ENCODE measurements at places on chromosomes 7 and 10.

DNA sequence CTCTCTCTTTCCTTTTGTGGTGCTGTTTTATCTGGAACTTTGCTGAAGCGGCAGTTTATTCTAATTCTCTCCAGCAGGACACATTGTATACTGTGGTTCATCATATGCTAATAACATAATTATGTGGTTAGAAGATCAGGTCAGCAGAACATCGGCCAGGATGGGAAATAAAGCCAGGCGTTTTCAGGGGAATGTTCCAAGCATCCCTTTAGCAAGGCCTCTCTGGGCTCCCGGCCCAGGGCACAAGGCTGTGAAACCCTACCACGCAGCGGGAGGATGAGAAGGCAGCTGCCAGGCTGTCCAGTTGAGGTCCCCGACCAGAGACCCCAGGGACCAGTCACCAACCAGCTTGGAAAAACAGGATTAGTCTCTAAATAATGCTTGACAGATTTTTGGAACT lies 112.2 kb upstream of the GALNT17 start:
- H3K4me3 ChIP-seq: no peak overlapping the region
- no peak overlapping the region for H3K27ac ChIP-seq
- H3K4me1 ChIP-seq: no peaks in the 10 kb centered on the region
- H3K36me3 ChIP-seq: no peaks in the 10 kb centered on the region
- DNase-seq: no peak
- peaks cover 3% of the 10 kb centered on the region for H3K27me3 ChIP-seq

GRCh38 chr7:105224884-105225651 lies 163.7 kb downstream of the SRPK2 start:
- no peak overlapping the region for H3K4me3 ChIP-seq
- H3K4me1 ChIP-seq: peaks cover 25% of the 10 kb centered on the region
- no peak for DNase-seq

GRCh38 chr10:12690525-12691126 lies 310.9 kb downstream of the CCDC3 start:
- H3K4me1 ChIP-seq: peaks cover 7% of the 10 kb centered on the region
- DNase-seq: no peak
- H3K4me3 ChIP-seq: no peak overlapping the region
- H3K27me3 ChIP-seq: no peaks in the 10 kb centered on the region
- H3K27ac ChIP-seq: no peak overlapping the region

DNA sequence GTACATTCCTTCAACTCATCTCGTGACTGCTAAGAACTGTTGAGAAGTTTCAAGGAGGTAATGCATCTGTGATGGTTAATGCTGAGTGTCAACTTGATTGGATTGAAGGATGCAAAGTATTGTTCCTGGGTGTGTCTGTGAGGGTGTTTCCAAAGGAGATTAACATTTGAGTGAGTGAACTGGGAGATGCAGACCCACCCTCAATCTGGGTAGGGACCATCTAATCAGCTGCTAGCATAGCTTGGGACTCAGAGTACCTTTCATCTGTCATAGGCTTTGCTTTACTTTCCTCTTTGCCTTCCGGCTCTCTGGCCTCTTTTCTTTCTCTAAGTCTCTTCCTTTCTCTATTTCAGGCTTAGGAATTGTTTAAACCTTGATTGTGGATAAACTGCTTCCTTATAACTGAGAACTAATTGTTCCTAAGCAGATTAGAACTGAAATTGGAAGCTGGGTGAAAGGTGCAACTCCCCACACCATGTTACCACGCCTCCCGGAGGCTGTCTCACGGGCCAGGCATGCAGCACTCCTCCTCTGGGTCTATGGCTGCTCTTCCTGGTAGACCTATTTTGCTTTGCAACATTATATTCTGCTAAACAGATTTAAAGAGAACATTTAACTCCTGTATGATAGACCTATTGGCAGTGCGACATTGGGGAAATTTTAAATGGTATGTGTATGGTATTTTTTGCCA lies 298.2 kb downstream of the CCSER2 start:
- no peaks in the 10 kb centered on the region for H3K4me1 ChIP-seq
- H3K27me3 ChIP-seq: peaks cover 3% of the 10 kb centered on the region
- no peak overlapping the region for H3K4me3 ChIP-seq
- H3K36me3 ChIP-seq: no peaks in the 10 kb centered on the region
- no peak for DNase-seq

GRCh38 chr10:1467334-1468076 lies 269.8 kb downstream of the ADARB2 start:
- peaks cover 2% of the 10 kb centered on the region for H3K4me1 ChIP-seq
- H3K27me3 ChIP-seq: peaks cover 36% of the 10 kb centered on the region
- no peaks in the 10 kb centered on the region for H3K36me3 ChIP-seq
- DNase-seq: no peak
- no peak overlapping the region for H3K27ac ChIP-seq

GRCh38 chr7:38187794-38188440 lies 9.9 kb downstream of the STARD3NL start:
- no peak overlapping the region for H3K4me3 ChIP-seq
- H3K27ac ChIP-seq: no peak overlapping the region
- H3K27me3 ChIP-seq: no peaks in the 10 kb centered on the region
- H3K4me1 ChIP-seq: peaks cover 53% of the 10 kb centered on the region

- H3K4me3 ChIP-seq: no peak overlapping the region
- no peak for DNase-seq
- peaks cover 28% of the 10 kb centered on the region for H3K36me3 ChIP-seq
- H3K27ac ChIP-seq: no peak overlapping the region
Measured at GRCh38 chr10:29668628-29669027, 33.9 kb upstream of the SVIL start.

GRCh38 chr7:120799147-120799546 lies 58.8 kb downstream of the TSPAN12 start:
- no peaks in the 10 kb centered on the region for H3K36me3 ChIP-seq
- DNase-seq: no peak
- H3K4me3 ChIP-seq: no peak overlapping the region
- H3K4me1 ChIP-seq: no peaks in the 10 kb centered on the region
- H3K27ac ChIP-seq: no peak overlapping the region

Measured in naive thymus-derived CD8-positive, alpha-beta T cell (primary cell).